Mesenchymal stem cell (in vitro differentiated cells and primary cell): ENCODE measurements at places on chromosomes 11 and 22.

GRCh38 chr11:11178671-11179638 lies 174.1 kb downstream of the CSNK2A3 start:
- peak; percentile 82 for DNase-seq

DNA sequence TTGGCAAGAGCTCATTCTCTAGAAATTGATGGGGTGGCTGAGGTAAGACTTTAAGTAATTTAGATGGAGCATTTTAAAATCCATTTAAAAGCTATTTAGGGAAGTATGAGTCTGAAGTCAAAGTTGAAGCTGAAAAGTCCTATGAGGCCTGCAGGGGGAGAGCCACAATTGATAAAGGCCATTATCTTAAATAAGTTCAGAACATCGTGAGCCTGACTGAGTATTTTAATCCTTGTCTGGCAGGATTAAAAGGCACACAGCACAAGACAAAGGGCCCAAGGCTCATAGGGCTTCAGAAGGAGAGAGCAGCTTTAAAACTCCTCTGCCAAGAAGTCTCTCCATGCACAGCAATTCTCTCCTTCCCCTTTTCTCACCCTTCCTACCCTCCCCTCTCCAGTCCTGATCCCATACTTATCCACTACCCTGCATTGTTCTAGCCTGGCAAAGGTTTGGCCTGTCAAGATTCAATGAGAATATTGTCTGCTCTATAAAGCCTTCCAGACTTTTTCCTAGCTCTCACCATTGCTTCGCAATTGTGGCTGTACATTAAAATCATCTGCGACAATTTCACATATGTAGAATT lies 1312.9 kb downstream of the FAM181B start:
- DNase-seq, result no peak

GRCh38 chr22:36862251-36863242 lies 1.7 kb downstream of the NCF4 start:
- no peak for DNase-seq

DNA sequence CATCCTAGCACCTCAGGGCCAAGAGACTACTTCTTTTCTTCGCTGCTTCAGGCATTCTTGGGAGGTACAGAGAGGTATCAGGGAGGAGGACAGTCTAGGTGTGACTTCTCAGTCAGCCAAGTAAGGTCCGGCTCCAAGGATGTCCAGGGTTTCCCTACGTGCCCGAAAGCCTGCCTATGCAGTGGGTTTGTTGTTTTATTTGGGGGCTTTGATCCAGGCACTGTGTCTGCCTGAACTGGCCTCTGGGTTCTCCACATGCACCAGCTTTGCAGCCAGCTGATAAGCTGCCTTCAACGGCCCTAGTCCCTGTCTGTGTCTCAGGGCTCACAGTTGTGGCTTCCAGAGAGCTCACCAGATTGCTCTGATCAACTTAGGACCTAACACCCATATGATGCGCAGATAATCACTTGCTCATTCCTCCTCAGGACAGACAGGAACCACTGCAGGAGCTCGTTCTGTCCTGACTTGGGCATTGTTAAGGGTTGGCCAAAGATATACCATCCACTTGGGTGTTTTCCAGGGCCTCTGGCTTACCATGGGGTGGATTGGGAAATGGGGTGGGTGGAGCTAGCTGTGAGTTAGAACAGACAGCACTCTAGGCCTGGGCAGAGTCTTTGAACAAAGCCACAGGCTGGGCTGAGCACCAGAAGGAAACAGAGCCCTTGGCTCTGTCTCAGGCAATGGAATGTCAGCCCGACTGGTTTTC lies 45.5 kb upstream of the CRYBB3 start:
- peak; percentile 80 for DNase-seq

DNA sequence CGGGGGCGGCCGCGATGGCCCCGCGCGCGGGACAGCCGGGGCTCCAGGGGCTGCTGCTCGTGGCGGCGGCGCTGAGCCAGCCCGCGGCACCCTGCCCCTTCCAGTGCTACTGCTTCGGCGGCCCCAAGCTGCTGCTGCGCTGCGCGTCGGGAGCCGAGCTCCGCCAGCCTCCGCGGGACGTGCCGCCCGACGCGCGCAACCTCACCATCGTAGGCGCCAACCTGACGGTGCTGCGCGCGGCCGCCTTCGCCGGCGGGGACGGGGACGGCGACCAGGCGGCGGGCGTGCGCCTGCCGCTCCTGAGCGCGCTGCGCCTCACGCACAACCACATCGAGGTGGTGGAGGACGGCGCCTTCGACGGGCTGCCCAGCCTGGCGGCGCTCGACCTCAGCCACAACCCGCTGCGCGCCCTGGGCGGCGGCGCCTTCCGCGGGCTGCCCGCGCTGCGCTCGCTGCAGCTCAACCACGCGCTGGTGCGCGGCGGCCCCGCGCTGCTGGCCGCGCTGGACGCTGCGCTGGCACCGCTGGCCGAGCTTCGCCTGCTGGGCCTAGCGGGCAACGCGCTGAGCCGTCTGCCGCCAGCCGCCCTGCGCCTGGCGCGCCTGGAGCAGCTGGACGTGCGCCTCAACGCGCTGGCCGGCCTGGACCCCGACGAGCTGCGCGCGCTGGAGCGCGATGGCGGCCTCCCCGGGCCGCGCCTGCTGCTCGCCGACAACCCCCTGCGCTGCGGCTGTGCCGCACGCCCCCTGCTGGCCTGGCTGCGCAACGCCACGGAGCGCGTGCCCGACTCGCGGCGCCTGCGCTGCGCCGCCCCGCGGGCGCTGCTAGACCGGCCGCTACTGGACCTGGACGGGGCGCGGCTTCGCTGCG lies 697 bp downstream of the TPBGL start:
- peak; percentile 79 for DNase-seq
